ENCODE measurements at places on chromosomes 5 and 9. TPM values are rescaled to one million over a fixed set of nuclear protein-coding genes. Genes with fewer than 3 reads are reported as not detected.

DNA sequence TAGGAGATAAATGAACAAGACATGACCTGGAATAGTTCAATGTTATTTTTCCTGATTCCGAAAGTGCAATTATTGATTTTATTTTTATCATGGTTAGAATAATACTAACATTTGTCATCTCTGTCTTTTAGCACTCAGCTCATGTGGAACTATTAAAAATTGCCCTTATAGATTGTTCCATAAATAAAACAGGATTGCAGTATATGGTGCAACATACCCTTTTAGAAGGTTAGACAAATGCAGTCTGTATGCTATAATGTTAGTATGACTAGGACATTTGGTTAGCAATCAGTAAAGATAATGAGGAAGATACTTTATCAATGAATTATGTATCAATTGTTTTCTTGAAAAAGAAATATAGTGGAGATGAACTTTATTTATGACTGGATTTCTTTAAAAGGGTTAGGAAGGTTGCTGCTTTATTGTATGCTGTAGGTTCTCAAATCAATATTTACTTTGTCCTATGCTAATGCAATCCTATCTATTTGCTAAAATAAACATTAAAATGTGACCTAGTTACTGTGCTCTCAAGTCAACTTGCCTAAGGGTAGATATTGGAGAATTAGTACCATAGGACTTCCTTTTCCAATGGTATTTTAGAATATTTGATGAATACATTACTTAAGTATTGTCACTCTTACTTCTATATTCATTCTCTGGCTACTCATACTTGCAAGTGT, 348.9 kb upstream of the ISL1 start:
- no peaks in the 10 kb centered on the region for H3K36me3 ChIP-seq
- no peaks in the 10 kb centered on the region for H3K27me3 ChIP-seq
- H3K4me1 ChIP-seq = no peaks in the 10 kb centered on the region

DNA sequence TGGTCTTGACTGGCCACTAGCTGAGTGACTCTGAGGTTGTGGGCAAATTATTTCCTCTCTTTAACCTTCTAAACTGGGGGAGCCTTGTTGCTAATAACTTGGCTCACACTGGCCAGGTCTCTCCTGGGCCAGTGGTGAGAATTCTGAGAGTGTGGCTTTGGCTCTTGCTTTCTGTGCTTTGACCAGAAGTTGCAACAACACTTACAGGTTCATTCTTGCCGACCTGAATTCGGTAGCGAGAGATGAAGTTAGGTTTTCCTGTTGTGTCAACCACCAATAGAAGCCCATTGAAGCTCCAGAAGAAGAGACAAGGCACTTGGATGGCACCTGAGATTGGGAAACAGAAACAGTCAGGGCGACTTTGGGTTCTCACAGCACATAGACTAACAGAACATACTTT, 19.8 kb downstream of the FAXDC2 start:
- no peak overlapping the region for H3K4me3 ChIP-seq
- peaks cover 54% of the 10 kb centered on the region for H3K36me3 ChIP-seq
- H3K4me1 ChIP-seq = peaks cover 33% of the 10 kb centered on the region
- no peak overlapping the region for H3K27ac ChIP-seq
- no peaks in the 10 kb centered on the region for H3K27me3 ChIP-seq
- DNase-seq = no peak

HTR1A gene
- not detected for total RNA-seq

DNA sequence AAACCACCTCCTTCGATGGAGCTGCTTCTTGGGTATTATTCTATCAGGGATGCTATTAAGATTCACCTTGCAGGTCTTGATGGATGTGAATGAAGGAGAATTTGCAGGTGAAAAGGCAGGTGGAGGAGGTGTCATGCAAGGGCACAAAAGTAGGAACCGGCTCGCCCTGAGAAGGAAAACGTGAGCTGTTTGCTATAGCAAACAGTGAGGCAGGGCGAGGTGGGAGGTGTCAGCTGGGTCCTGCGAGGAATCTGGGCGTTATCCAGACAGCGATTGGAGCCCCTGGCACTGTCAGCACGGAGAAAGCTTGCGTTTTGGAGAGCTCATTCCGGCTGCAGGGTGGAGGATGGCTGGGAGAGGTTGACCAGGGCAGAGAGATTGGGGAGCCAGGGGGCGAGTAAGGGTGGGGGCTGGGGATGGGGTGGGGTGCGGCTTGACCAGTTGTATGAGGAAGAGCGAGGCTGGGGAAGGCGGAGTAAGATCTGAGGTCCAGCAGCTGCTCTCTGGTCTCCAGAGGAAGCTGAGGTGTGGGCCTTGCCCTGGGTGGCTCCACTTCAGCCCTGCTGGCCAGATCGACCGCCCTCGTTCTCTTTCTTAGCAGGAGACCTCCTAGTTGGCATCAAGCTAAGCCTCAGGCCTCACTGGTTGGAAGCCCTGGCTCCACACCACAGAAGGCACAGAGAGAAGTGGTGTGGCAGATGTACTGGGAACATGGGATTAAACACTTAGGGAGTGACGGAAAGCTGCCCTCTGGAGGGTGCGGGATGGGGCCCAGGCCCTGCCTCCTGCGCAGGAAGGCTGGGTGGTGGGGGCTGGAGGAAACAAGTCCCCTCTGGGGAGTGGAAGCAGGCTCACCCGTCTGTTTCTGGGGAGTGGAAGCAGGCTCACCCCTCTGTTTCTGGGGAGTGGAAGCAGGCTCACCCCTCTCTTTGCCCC, 54.7 kb upstream of the NEURL1B start:
- no peaks in the 10 kb centered on the region for H3K36me3 ChIP-seq
- no peak overlapping the region for H3K4me3 ChIP-seq
- no peak for DNase-seq
- H3K27ac ChIP-seq = peak overlapping the region; percentile 31
- H3K27me3 ChIP-seq = no peaks in the 10 kb centered on the region
- H3K4me1 ChIP-seq = peaks cover 30% of the 10 kb centered on the region

DNA sequence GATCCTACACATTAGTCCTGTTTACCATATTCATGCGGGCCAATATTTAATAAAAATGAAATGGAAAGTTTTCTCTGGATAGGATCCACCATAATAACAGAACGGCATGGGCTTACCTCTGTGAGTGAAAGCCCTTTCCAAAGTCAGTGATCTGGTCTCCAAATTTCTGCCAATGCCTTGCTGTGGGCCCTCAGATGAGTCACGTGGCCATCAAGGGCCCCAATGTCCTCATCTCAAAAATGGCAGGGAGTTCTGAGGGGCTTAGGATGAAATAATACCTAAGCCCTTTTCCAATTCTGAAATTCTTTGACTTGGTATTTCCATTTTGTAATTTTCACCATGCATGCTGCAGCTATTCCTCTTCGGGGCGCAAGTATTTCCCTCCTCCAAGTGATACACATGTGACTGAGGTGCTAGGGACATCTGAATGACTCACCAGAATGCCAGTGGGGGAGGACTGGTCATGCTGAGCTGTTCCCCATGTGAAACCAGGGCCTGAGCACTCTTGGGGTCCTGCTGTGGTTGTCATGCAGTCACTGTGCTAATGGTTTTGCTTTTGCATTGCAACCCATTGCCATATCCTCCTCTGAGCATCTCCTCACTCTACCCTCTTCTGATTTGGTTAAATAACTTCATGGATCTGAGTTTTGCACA, 35.0 kb downstream of the ITK start:
- no peaks in the 10 kb centered on the region for H3K27me3 ChIP-seq
- H3K36me3 ChIP-seq = no peaks in the 10 kb centered on the region
- no peak overlapping the region for H3K4me3 ChIP-seq
- H3K27ac ChIP-seq = no peak overlapping the region

DNA sequence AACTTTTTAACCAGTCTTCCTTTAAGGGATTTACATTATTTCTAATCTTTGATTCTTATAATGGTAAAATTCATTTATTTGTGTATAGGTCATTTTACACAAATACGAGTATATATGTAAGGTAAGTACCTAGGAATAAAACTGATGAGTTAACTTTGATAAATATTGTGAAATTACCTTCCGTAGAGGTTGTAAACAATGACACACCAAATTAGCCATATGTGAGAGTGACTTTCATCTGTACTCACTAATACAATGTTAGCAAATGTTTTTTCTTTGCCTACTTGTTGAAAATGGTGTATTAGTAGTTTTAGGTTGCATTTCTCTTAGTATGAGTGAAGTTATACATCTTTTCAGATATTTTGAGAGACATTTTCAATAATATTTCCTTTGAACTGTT, 42.6 kb upstream of the TSLP start:
- no peak for DNase-seq
- H3K27ac ChIP-seq = no peak overlapping the region
- no peak overlapping the region for H3K4me3 ChIP-seq
- H3K36me3 ChIP-seq = no peaks in the 10 kb centered on the region
- H3K4me1 ChIP-seq = no peaks in the 10 kb centered on the region

- H3K4me1 ChIP-seq = peaks cover 19% of the 10 kb centered on the region
- H3K36me3 ChIP-seq = no peaks in the 10 kb centered on the region
- H3K4me3 ChIP-seq = no peak overlapping the region
- DNase-seq = no peak
- H3K27me3 ChIP-seq = no peaks in the 10 kb centered on the region
Measured at GRCh38 chr9:110027671-110028081, 180.3 kb downstream of the C9orf152 start.

DNA sequence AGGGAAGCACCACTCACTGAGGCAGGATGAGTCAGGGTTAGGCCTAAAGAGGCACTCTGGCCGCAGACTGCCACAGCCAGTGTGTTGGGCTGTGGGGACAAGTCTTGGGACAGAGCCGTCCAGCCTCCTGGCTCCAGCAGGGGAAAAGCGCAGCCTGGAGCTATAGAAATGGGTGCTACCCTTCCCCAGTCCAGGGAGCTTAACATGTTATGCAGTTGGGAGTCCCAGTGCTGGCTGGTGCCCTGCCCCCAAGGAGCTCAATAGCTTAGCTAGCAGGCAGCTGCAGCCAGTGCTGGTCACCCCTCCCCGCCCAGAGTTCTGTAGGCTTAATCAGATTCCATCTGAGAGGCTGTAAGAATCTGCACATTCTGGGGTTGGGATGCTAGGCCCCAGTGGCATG, 399.6 kb upstream of the TUSC1 start:
- H3K4me1 ChIP-seq = no peaks in the 10 kb centered on the region
- H3K4me3 ChIP-seq = no peak overlapping the region
- no peak overlapping the region for H3K27ac ChIP-seq
- DNase-seq = peak; percentile 24
- H3K27me3 ChIP-seq = no peaks in the 10 kb centered on the region
- H3K36me3 ChIP-seq = no peaks in the 10 kb centered on the region

GRCh38 chr9:130868230-130868629, 28.4 kb downstream of the QRFP start:
- peaks cover 80% of the 10 kb centered on the region for H3K36me3 ChIP-seq
- no peaks in the 10 kb centered on the region for H3K4me1 ChIP-seq
- no peak overlapping the region for H3K27ac ChIP-seq
- no peak overlapping the region for H3K4me3 ChIP-seq

DNA sequence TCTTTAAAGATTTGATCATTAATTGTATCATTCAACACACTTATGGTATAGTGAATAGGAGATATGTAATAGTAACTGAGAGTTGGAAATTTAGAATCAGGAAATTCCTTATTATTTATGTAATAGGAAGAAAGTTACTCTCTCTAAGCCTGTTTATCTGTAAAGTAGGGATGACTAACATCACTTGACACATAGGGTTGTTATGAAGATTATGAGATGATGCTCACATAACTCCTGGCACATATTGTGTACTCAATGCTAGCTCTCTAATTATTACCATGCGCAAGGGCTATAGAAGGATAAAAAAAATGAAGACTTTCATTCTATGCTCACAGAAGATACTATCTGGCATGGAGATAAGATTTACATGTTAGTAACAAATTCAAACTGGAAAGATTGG, 149.9 kb downstream of the ISOC1 start:
- no peak for DNase-seq
- no peaks in the 10 kb centered on the region for H3K4me1 ChIP-seq
- H3K36me3 ChIP-seq = no peaks in the 10 kb centered on the region
- no peak overlapping the region for H3K4me3 ChIP-seq

DNA sequence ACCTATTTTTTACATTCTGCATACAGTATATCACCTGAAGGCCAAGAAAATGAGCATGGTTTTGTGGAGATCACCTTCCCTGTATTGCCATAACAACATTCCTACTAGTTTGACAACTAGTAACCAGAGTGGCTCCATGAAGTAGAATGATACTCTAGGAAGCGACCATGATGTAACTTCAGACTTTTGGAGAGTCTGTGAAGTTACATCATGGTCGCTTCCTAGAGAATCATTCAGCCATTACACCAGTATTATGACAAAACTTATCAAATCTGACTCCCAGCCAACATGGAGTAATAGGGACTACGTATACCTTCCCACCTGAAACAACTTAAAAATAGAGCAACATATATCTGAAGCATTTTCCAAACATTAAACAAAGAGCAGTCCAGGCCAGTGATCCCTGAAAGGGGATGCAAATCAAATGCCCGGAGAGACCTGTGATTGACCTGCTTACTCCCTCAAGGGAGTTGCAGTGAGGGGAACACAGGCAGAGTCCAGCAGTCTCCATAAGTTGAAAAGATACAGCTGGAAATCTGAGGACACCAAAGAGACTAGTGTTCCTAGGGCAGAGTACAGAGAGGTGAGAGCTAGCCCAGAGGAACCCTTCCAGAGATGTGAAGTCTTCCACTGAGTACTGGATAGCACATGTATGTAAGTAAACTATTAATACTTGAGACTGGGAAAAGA, 7.8 kb downstream of the ECM2 start:
- H3K4me1 ChIP-seq = no peaks in the 10 kb centered on the region
- no peaks in the 10 kb centered on the region for H3K27me3 ChIP-seq
- no peak overlapping the region for H3K27ac ChIP-seq
- no peaks in the 10 kb centered on the region for H3K36me3 ChIP-seq
- no peak overlapping the region for H3K4me3 ChIP-seq

DNA sequence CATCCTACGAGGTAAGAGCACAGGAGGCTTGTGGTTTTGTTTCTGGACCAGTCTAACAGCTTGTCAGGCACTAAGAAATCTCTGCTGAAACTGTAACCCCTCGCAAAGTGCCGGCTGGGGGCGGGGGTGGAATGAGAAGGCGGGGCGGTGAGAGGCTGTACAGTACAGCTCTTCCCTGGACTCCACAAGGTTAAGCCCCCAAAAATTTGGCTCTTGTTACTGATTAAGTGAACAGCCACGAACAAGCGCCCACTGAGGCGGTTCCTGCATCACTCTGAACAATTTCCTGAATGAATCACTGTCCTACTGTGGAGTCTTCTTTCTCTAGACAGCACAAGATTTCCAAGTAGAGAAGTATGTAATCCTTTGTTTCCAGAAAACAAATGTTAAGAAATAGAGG, 6.8 kb downstream of the FBP2 start:
- DNase-seq = no peak
- H3K36me3 ChIP-seq = no peaks in the 10 kb centered on the region
- H3K4me3 ChIP-seq = peak overlapping the region; percentile 27
- peaks cover 6% of the 10 kb centered on the region for H3K4me1 ChIP-seq
- no peaks in the 10 kb centered on the region for H3K27me3 ChIP-seq

DNA sequence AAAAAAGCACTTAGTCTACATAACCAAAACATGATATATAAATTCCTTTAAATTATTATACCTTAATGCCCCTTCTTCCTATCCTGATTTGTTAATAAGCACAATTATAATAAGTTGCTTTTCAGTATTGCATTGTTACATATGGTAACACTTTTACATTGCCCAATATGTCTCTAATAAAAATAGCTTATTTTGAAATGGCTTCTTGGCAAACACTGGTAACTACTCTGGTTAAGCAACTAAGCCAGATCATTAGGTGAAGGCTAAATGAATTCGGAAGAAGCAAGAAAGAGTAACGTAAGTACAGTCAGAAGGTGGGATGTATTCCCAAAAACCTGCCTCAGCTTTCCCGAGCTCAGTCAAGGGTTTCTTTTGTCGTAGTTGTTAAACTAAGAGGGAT, 85.3 kb downstream of the TTC39B start:
- H3K27ac ChIP-seq = no peak overlapping the region
- no peak overlapping the region for H3K4me3 ChIP-seq
- peaks cover 4% of the 10 kb centered on the region for H3K36me3 ChIP-seq
- H3K4me1 ChIP-seq = peaks cover 4% of the 10 kb centered on the region
- DNase-seq = no peak
- H3K27me3 ChIP-seq = no peaks in the 10 kb centered on the region
